Stimulated activated CD4-positive, alpha-beta T cell treated with anti-CD3 and anti-CD28 coated beads, Interleukin-1b, Interleukin-23, amount 100 ng/mL, for 24 hours (primary cell): ENCODE measurements at places on chromosomes 5 and 9.

GRCh38 chr5:19886123-19886917 is 101.7 kb downstream of the CDH18 start:
- DNase-seq = no peak

DNA sequence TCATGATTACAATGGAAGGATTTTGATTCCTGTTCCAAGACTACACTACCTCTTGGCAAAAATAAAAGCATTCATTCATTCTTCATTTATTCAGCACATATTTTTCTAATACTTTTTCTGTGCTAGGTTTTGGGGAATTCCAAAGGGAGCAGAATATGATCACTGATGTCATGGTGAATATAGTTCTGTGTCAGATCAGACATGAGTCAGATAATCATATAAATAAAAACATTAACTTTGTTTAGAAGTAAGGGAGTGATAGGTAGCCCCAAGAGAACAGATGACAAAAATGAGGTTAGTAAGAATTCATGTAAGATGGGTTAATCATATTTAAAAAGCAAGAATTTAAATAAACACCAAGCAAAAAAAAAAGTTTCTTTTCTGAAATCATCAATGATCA is 94.1 kb upstream of the RANBP6 start:
- no peak for DNase-seq

GRCh38 chr9:38039090-38039906 is 29.7 kb downstream of the SHB start:
- no peak for DNase-seq

GRCh38 chr9:134937164-134937555 is 19.4 kb upstream of the FCN1 start:
- DNase-seq = no peak

- no peak for DNase-seq
Measured at GRCh38 chr5:120767178-120767820, 303.2 kb downstream of the PRR16 start.

- DNase-seq = no peak
Measured at GRCh38 chr5:9099689-9100088, 446.2 kb downstream of the SEMA5A start.

- no peak for DNase-seq
Measured at GRCh38 chr5:175305251-175305650, 138.7 kb downstream of the DRD1 start.

DNA sequence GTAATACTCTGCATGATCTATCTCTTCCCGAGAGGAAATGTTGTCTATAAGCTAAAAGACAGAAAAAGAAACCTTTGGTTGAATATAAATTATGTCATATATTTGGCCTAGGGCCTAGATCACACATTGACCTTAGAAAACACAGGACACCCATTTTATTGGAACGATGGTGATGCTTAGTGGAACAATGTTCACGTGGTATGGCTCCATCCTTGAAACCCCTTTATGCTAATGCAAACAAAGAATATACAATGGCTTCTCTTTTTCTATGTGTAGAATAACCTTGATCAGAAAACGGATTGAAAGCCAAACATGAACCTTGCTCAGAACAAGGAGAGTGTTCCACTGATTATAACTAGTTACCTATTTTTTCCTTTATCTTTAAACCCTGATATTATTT is 24.5 kb downstream of the MRPS27 start:
- no peak for DNase-seq

GRCh38 chr9:136728548-136729123 is 14.1 kb downstream of the LCN10 start:
- no peak for DNase-seq
